ENCODE measurements at places on chromosomes 2 and 18.

GRCh38 chr2:176076796-176077195 is 7.0 kb downstream of the EVX2 start:
- DNase-seq, result no peak

DNA sequence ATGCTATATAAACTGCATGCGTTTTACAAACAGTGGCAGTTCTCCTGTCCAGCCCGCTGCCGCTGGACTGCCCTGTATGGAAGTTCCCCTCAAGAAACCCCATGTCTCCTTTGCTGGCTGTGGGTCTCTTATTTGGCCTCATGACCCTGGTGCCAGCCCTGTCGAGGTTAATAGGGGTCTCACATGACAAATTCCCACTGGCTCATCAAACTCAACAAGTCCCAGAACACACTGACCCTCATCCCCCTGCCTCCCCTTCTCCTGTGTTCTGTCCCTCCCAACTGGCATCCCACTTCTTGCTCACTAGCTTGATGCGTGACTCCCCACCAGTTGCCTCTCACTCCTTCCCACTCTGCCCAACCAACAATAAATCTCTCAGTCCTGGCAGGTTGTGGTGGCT is 137.6 kb upstream of the HS6ST1 start:
- no peak for DNase-seq

DNA sequence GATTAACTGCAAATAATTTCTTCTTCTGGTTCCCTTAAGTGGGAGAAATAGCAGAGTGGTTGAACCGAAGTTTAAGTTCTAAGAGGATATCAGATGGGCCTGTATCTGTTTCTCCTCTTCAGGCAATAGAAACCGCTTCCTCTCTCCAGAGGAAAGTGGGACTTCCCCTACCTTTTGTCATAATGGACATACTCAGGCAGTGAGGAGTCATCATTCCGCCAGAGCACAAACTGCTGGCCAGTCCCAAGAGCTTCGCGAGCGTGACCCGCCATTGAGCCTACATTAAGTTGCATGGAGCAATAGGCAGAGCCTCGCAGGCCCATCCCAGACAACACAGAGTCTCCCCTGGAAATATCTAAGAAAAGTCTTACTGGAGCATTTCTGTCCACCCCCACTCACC is 158.9 kb downstream of the LDLRAD4 start:
- DNase-seq, result no peak

GRCh38 chr18:70453058-70453775 is 164.4 kb downstream of the SOCS6 start:
- no peak for DNase-seq

- no peak for DNase-seq
These were observed 60.7 kb downstream of the KCTD18 start for GRCh38 chr2:200449149-200449548.

DNA sequence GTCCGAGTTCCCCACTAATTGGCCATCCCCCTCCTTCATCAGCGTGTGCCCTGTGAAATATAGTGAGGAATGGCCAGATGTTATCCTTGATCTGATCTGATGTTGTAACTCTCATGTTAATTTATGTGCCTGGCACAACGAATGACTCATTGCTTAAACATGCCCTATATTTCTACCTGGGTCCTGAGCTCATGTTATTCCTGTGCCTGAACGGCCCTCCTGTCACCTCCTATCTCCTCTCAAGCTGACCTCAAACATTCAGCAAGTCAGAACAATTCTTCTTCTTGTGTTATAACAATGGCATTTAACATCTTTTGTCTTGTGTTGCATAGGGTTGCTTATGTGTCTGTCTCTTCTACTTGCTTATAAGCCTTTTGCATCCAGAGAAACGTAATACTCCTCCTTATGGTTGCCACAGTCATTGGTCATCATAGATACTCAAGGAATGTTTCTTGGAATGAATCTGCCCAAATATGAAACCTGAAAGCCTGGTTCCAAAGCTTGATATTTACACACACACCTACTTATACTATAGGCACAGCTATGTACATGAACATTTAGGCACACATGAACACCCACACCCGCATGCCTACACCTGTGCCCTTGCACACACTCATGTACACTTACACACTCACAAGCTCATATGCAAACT is 80.2 kb upstream of the PHLPP1 start:
- DNase-seq, result no peak

- no peak for DNase-seq
These were observed 4.2 kb upstream of the ITGA6 start for GRCh38 chr2:172423160-172423559.

- DNase-seq, result no peak
These were observed 257.6 kb upstream of the SALL3 start for GRCh38 chr18:78721981-78722380.

DNA sequence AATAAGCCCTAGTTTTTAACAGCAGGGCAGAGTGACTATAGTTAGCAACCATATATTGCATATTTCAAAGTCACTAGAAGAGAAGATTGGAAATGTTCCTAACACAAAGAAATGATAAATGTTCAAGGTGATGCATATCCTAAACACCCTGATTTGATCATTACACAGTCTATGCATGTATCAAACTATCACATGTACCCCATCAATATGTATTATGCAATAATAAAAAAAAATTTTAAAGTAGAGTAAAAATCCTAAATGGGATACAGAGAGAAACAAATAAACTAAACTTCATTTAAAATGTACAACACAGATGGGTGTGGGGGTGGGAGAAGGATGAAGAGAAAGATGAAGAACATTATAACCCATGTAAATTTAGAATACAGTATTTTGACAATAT is 93.9 kb downstream of the TMEM131 start:
- no peak for DNase-seq

- no peak for DNase-seq
These were observed 64.3 kb upstream of the ACSL3 start for GRCh38 chr2:222796413-222797103.

GRCh38 chr18:74582642-74583041 is 15.0 kb upstream of the ZNF407 start:
- no peak for DNase-seq

DNA sequence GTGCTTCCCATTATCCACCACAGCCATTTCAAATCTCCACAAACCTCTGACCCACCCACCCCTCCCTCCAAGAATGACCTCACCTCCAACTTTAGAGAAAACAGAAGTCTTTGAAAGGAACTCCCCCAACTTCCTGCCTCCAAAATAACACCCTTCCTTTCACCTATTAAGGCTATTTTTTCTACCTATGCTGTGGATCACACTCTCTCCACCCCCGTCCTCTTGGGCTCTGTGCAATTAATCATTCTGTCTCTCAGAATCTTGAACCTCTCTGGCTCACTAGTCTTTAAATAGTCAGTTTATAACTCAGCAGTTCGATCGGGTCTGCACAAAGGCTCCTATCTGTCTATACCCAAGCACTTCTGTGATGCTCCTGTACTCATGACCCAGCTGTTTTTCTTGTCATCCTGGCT is 37.3 kb upstream of the XPO1 start:
- DNase-seq, result no peak

DNA sequence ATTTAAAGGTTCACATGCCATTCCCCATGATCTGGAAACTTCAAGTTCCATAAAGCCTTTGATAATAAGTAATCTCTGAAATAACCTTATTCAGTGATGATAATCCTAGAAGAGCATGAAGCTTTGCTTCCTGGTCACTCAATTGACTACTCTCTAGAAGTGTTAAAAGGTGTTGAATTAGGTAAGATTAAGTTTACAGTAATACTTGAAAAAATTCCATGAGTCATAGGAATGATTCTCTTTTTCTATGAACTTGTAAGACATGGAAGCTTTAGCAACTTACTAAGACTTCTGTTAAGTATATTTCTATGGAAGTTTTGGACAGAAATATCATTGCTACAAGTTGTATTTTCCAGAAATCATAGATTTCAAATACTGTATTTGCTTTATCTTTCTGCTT is 100.6 kb downstream of the MYO1B start:
- DNase-seq, result no peak

DNA sequence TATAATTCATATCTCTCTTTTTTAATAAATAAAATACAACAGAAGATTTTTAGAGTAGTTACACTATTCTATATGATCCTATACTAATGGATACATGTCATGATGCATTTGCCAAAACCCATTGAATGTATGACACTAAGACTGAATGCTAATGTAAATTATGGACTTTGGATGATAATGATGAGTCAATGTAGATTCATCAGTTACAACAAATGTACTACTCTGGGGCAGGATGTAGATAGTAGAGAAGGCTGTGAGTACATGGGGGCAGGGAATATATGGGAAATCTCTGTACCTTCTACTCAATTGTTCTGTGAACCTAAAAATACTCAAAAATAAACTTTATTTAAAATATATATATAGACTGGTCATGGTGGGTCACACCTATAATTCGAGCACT is 45.6 kb upstream of the NEDD4L start:
- no peak for DNase-seq

- DNase-seq, result no peak
These were observed 235.4 kb downstream of the CELF4 start for GRCh38 chr18:37330173-37330572.

DNA sequence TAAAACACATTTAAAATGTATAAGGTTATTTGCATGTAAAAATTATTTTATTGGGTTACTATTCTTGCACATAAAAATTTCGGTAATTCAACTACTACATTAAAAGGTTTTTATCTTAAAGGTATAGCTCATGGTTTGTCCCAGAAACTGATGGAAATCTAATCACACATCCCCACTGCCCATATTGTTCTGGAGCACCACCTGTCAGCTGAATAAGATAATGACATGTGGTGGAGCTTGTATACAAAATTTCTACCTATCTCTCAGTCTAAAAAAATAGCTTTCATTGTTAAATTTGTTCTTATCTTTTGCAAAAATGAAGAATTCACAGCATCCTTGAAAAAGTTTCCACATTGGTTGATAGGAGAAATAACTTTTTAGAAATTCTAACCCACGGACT is 18.3 kb downstream of the ERBB4 start:
- DNase-seq, result no peak

GRCh38 chr18:63189817-63190216 is 129.8 kb downstream of the BCL2 start:
- DNase-seq, result no peak

GRCh38 chr2:75494137-75494769 is 66.5 kb downstream of the EVA1A start:
- no peak for DNase-seq

DNA sequence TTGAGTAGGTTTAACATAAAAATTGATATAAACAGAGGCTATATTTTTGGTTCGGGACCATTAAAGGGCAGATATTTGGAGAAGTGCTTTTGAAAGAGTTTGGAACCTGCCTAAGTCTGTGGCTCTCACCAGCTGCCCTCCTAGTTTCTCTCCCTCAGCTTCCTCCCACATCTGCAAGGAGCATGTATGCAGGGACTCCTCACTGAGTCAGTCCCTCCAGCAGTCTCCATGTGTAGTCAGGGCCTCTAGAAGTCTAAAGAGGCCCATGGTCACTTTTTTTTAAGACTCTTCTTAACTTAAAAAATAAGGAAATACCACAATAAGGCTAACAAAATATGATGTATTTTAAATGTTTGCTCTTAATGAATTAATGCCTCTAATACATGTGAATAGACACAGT is 220.0 kb upstream of the TANK start:
- DNase-seq, result no peak
